ENCODE measurements at places on chromosomes 16 and 17. TPM values are rescaled to one million over a fixed set of nuclear protein-coding genes. Genes with fewer than 3 reads are reported as not detected.

The GCGR gene
- total RNA-seq = not detected

The CACNG5 gene
- total RNA-seq = not detected

The PIK3R5 gene
- not detected for total RNA-seq

The TSEN54 gene
- 7.3 TPM for total RNA-seq

The CHST6 gene
- total RNA-seq = 0.65 TPM

The CA4 gene
- total RNA-seq = not detected

The DDX52 gene
- total RNA-seq = 37.3 TPM

The PSMD12 gene
- 41.0 TPM for total RNA-seq

The DHX58 gene
- total RNA-seq = 15.0 TPM

The NETO2 gene
- 6.1 TPM for total RNA-seq

The RAMP2 gene
- not detected for total RNA-seq

The TPSB2 gene
- total RNA-seq = not detected

The HOXB1 gene
- total RNA-seq = not detected

The DNAH9 gene
- 0.22 TPM for total RNA-seq

All from articular chondrocyte of knee joint (primary cell).